NCI-H524 treated with DMSO at 0.1 percent for 48 hours (cell line): ENCODE measurements at places on chromosomes 6 and 20.
A peak's percentile ranks its signal among the peaks of the same experiment; 100 is the strongest.

DNA sequence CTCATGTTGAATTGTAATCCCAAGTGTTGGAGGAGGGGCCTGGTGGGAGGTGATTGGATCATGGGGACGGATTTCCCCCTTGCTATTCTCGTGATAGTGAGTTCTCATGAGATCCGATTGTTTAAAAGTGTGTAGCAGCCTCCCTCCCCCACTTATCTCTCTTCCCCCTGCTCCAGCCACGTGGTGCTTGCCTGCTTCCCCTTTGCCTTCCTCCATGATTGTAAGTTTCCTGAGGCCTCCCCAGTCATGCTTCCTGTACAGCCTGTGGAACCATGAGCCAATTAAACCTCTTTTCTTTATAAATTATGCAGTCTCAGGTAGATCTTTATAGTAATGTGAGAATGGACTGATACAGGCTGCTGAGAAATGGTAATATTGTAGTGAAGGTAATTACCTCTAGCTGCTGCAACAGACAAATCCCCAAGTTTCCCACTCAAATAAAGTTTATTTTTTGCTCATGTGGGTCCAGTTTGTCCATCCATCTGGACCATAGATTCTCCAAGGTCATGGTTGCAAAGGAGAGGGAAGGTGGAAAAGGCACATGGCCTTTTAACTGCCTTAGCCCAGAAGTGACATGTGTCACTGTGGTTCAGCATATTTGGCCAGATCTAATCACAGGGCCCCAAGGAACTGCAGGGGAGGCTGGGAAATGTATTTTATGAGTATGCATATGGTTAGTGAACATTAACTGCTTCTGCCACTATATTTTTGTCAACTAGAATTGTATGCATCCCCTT lies 89.2 kb downstream of the TRMT11 start:
- no peak for DNase-seq

DNA sequence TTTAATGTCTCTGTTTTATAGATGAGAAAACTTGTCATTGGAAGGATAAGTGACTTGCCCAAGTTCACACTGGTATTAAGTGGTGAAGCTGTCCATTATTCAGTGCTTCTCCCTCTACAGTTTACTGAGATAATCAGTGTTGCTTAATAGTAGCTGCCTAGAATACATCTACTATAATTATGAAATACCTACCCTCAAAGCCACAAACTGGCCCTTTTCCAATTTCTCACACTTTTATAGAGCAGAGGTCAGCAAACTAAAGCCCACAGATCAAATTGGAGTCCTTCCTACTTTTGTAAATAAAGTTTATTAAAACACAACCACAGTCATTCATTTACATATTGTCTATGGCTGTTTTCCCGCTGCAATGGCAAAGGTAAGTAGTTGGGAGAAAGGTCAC lies 73.5 kb downstream of the EYS start:
- DNase-seq, result no peak

DNA sequence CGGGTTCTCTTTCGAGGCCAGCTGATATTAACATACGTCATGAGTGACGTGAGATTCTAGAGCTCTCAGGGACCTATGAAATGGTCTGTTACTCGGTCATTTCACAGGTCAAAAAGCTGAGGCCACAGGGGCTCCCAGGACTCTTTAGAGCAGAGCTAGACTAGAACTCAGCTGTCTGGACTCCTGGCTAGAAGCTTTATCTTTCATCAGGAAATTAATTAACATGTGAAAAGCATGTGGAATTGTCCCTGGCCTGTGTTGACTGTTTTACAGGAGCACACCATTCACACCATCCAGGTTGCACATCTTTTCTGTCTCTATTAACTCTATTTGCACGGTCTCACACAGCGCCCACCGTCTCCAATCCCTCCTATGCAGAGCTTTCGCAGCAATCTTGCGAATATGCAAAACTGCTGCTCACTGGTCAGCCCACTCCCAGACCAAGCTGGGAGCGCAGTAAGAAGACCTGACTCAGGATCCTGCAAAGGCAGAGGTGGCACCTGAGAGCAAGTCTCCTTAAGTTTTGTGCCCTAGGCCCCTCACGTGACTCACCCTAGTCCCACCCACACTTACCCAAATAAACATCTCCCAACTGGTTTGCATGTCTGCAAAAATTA lies 522.5 kb downstream of the CD83 start:
- DNase-seq, result no peak

GRCh38 chr6:151082079-151082478 lies 157.7 kb upstream of the AKAP12 start:
- no peak for DNase-seq

GRCh38 chr6:79813854-79814709 lies 133.3 kb downstream of the ELOVL4 start:
- DNase-seq, result no peak

GRCh38 chr20:21685981-21686380 lies 19.5 kb upstream of the PAX1 start:
- DNase-seq, result no peak

DNA sequence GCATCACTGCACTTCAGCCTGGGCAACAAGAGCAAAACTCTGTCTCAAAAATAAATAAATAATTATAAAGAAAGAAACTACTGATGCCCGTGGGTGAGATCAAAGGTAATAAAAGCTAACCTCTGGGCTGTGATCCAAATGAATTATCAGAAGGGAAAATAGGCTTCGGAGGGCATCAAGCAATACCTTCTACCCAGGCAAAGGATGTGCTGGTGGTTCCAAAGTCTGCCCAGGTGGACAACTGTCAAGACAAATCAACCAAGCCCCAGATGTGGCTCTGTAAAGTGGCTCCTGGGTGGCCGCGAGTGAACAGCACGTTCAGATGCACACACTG lies 95.6 kb downstream of the SCML4 start:
- no peak for DNase-seq

GRCh38 chr6:167341665-167342655 lies 17.1 kb downstream of the TTLL2 start:
- no peak for DNase-seq

- DNase-seq, result no peak
Measured at GRCh38 chr20:5024103-5024502, 22.8 kb upstream of the SLC23A2 start.

DNA sequence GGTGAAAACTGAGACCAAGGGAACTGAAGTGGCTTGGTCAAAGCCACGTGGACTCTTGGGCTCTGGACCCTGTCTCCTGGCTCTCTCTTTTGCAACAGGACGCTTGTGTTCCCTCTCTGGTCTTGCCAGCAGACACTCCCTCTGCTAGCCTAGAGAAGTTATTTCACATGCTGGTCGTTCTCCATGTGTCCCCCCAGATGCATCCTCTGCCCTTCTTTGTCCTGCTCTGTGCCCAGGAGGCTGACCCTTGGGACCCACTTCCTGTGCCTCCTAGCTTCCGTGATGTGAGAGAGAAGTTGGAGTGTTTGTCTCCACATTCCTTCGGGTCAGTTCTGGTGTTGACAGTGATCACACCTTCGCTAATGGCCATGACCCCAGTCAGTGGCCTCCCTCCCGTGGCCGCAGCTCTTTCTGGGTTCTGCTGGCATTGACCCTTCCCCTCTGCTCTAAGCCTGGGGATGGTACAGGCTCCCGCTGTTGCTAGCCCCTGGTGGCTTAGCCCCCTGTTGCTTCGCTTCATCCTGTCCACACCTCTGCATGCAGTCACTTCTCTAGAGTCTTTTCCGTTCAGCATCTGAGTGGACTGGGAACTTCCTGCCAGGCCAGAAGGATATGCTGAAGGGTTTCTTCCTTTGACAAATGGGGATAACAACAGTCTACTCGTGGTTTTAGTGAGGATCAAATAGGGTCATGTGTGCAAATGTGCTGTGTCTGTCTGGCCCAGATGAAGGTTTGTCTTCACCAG lies 70.1 kb upstream of the BMP2 start:
- no peak for DNase-seq

- no peak for DNase-seq
Measured at GRCh38 chr20:53613748-53614147, 20.1 kb upstream of the ZNF217 start.

DNA sequence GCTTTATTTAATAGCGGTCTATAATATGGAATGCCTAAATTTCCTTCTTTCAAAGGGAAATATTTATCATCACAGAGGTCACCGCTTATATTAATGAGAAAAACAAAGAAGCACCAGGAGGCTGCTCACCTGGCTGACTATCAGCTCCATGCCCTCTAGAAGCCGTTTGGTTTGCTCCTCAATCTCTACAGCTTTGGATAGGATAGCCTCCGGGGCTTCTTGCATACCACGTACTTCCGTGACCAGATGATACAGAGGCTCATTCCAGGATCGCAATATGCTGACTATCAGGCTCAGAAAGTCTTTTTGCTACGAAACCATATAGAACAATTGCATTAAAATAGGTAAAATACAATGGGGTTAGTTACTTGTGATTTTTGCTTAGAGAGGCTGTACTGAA lies 6.8 kb downstream of the PRL start:
- DNase-seq, result no peak

DNA sequence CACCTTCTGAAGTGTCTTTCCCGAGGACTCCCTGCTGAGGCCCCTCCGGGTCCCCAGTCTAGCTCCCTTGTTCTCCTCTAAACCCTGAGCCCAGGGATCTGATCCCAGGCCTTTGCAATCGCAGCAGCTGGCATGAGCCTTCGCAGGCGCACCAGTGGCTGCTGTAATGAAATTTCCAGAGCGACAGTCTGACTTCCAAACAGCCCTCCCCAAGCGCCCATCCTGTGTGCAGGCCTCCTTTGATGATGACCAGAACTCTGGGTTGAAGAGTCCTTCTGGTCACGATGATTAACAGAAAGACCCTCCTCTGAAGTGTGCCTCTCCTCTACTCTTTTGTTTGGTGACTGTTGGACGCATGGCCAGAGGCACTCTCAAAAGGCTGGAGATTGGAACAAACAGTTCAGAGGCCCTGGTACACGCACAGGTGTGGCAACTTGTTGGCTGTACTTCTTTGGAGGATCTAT lies 89.1 kb upstream of the MPC1 start:
- no peak for DNase-seq

- DNase-seq, result peak; percentile 73
Measured at GRCh38 chr6:118709859-118710350, 58.5 kb upstream of the CEP85L start.

GRCh38 chr6:142900227-142900971 lies 44.6 kb downstream of the HIVEP2 start:
- no peak for DNase-seq
